ENCODE measurements at places on chromosomes 5 and 9. TPM values are rescaled to one million over a fixed set of nuclear protein-coding genes. Genes with fewer than 3 reads are reported as not detected.

GPR150 gene
- polyA plus RNA-seq, result not detected

NTMT1 gene
- 23.7 TPM for polyA plus RNA-seq

BSPRY gene
- 9.1 TPM for polyA plus RNA-seq

GRCh38 chr5:74953937-74954720, 87.9 kb upstream of the FAM169A start:
- no peak for DNase-seq

GRCh38 chr9:81384911-81385310, 304.4 kb downstream of the TLE1 start:
- no peak for DNase-seq

- DNase-seq, result no peak
Measured at GRCh38 chr5:176765687-176766086, 44.7 kb upstream of the UNC5A start.
